Stimulated activated CD4-positive, alpha-beta T cell treated with anti-CD3 and anti-CD28 coated beads, Interleukin-4, amount 100 ng/mL, for 24 hours (primary cell): ENCODE measurements at places on chromosomes 7 and 10.

DNA sequence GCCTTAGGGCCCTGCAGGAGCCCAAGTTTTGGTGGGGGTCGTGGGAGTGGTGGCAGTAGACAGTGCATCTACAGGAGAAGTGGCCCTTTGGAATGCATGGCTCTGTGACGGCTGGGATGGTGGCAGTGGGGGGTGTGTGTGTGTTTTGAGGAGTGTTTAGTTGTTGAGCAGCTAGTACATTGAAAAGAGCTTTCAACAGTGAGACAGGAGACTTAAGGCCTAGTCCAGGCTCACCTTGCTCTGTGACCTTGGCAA is 27.1 kb downstream of the ZNF775 start:
- no peak for DNase-seq

DNA sequence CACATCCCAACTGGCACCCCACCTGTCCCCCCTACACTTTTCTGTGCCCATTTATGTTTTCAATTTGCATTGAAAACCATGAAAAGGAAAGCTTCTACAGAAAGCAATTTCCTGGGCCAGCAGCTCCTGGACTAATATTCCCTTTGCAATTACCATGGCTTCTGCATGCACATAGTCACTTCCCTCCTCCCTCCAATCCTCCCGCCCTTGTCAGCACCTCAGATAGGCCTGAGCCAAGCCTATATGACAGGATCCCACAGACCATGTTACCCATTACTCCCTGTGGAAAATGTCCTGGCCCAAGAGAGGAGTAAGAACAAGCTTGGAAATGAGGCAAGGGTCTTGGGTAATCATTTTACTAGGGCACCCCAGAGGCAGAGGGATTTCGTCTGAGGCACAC is 38.1 kb downstream of the FBXW4 start:
- DNase-seq: no peak

DNA sequence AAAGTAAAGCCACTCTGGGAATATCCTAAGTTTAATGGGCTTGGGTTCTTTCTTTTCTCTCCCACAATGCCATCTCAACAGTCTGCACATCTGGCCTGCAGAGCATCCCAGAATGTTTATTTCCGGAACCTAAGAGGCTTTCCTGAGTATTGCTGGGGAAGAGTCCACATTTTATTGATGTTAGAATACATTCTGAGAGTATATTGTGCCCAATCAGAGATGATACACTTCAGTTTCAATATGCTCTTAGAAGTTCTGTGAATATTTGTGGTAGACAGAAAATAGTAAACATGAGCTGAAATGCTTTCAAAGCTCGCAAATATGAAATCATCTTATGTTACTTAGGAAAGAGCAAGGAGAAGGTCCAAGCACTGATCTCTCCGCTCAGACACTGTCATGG is 200.6 kb downstream of the TWIST1 start:
- DNase-seq: no peak

GRCh38 chr7:131443496-131443895 is 112.9 kb downstream of the PODXL start:
- no peak for DNase-seq

DNA sequence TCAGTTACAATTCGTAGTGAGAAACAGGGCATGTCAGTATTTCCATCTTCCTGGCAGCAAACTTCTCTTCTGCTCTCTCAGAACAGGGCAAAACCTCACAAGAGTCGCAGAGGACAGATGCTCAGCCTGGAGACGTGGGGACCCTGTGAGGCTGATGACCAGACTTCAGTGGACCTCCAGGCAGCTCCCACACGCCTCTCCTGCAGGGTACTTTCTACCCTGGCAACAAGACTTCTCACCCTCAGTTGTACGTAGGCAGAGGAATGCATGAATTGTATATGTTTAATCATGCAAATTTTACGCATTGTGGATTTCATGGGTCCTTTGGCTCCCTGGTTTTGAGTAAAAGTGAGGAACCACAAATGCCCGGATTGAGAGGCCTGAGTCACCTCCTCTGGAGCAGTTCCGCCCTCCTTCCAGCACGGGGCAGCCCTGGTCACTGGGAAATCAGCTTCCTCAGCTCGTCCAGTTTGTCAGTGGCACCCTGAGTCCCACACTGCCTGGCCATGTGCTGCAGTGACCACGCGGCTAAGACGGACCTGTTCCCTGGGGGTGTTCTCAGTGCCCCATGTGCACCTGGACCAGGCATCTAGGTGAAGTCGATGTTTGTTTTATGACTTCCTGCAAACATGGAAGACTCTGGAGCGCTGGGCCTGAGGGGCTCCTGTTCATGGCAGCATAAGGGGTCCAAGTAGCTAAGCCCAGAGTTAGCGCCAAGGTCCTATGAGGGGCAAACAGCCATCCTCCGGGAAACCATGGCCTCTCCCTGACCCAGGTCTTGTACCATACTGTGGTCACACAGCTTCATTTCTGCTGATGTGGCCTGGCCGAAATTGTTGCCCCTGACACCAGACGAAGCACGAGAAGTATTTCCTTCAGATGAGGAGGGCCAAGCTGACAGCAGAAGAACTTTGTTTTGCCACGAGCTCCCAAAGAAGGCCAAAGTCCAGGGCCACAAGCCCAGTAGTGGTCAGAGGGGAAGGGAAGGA is 165.1 kb downstream of the TNS3 start:
- DNase-seq: no peak

GRCh38 chr7:39948375-39948955 is 1.6 kb upstream of the CDK13 start:
- no peak for DNase-seq

- no peak for DNase-seq
Observed at GRCh38 chr7:30896036-30896435, 15.6 kb upstream of the AQP1 start.

DNA sequence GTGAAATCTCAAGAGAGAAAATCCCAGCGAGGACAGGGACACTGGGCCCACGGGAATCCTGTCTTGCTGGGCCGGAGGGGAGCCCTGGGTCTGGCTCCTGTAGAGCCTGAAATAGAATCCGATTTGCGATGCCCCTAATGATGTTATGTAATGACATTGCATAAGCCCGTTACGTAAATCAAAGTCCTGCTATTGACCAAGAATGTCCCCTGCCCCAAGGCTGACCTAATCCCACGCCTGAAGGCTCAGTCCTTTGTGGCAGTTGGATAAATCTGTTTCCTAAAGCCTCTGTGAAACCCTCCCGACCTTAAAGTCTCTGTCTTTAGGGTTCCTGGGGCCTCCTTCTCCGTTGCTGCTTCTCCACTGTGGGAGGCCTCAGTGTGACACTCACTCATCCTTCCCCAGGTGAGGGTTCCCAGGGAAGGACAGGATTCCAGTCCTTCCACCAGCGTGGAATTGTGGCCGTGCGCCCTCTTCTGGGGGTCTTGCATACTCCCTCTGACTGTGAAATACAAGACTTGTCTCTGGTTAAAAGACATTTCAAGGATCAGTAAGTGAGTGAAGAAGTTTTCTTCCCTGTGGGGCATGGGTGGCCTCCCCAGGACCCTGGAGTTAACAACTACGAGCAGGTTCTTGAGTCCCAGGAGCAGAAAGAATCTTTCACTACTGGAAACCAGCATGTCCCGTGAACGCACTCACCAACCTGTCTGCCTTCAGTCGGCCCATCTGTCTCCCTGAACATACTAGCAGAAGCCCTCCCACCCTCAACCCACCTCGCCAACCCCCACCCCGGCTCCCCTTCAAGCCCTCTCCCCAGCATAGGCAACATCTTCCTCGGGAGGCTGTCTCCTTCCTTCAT is 19.8 kb downstream of the ZNF467 start:
- no peak for DNase-seq
